Glomerular endothelial cell (primary cell): ENCODE measurements at places on chromosomes 3 and 15.

- no peak for DNase-seq
Measured at GRCh38 chr15:26759986-26760385, 12.9 kb downstream of the GABRB3 start.

GRCh38 chr3:47612879-47613278, 34.2 kb upstream of the CSPG5 start:
- no peak for DNase-seq

GRCh38 chr3:194488055-194488742, 1.4 kb upstream of the ATP13A3 start:
- DNase-seq, result no peak

GRCh38 chr3:155549087-155549486, 195.8 kb downstream of the PLCH1 start:
- DNase-seq, result no peak

- DNase-seq, result no peak
Measured at GRCh38 chr15:73767806-73768501, 14.8 kb upstream of the INSYN1 start.

DNA sequence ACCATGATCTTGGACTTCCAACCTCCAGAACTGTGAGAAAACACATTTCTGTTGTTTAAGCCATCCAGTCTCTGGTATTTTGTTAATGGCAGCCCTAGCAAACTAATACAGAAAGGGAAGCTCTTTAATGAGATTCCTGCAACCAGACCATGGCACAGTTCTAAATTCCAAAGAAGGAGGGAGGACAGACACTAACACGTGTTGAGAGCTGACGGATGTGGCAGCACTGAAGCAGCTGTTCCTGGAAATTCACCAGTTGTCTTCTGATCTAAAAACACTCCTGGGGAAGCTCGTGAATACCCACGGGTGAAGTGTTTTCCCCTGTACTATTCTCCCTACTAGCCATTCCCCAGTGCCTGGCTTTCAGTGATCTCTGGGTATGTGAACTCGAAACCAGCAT, 56.7 kb downstream of the RPL22L1 start:
- no peak for DNase-seq

DNA sequence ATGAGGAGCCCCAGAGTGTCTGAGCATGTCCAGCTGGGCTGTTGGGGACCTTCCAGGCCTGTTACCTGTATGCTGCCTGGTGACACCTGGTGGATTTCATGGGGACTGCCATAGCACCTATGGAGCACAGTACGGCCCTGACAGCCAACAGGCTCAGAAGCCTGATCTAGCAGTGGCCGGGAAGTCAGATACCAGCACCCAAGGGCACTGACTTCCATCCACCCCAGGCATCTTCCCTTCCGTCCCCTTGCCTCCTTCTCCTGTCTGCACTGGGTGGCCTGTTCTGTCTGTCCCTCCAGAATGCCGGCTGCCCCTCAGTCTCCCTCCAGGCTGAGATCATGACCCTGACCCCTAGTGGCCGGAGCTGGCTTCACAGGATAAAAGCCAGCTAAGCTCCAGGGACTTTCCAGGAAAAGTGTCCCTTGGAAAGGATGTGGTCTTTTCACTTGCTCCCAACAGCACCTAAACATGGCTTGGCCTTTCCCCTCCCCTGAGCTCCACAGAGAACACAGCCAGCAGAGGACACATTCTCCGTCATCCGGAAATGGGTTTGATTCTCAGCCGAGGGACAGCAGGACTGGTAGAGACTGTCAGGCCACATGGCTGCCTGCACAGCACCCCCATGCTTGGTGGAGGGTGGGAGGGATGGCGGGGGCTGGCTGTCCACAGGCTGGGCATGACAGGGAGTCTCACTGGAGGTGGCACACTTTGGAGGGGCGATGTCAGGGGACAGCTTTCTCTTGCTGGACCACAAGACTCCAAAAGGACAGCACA, 9.5 kb downstream of the RPS17 start:
- DNase-seq, result peak; percentile 36

DNA sequence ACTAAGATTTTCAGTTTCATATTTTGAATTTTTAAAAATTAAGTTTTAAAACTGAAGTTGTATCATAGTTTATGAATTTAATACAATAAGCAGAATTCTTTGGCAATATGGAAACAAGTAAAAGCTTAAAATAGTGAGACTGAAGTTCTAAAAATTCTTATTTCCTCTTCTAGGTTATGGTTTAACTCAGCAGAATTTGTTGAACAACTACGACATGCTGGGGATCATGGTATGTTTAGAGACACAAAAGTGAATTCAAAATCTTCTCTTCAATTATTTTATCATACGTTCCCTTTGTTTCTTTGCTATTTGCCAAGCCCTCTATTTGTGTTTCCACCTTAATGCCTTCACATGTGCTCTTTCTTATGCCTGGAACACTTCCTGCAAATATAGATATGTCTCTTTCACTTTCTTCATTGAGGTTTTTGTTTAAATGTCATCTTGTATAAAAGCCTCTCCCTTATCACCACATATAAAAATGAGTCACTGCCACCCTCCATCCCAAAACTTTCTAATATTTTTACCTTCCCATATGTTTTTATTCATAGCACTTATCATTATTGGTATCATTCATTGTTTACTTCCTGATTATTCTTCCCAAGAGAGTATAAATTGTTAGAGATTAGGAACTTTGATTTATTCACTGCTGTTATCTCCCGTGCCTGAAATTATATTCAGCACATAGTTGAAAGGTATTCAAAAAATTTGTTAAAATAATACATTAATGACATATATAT, 6.4 kb downstream of the SUCNR1 start:
- DNase-seq, result no peak

- peak; percentile 39 for DNase-seq
Measured at GRCh38 chr3:107347751-107348150, 29.5 kb upstream of the CCDC54 start.

DNA sequence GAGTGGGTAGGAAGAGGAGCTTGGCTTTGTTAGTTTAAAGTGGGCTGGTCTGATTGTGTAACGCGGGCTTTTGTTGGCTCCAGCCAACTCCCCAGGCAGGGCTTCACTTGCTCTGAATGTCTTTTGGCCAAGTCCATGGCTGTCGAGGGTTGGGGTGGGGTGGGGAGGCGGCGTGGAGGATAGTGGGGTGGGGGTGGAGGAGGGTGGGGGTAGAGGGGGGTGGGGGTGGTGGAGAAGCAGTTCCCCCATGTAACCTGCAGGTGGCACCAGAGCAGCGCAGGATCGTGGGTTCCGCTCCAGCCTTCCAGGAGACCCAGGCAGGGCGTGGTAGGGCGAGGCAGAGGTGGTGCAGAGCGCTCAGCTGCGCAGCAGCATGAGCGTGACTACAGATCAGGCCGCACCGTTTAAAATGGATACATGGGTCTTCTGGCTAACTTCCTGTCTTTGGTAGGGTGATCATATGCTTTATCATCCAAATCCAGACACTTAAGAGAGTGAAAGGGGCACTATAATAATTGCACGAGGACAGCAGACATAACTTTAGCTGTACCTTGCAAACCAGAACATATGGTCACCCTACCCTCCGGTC, 28.3 kb downstream of the GOLGA6A start:
- DNase-seq, result no peak
